CD4-positive, alpha-beta T cell treated with Interleukin-21 for 1 hour (primary cell): ENCODE measurements at places on chromosomes 5 and 9.
A peak's percentile ranks its signal among the peaks of the same experiment; 100 is the strongest.

- DNase-seq: no peak
Observed at GRCh38 chr9:106334081-106334480, 528.9 kb upstream of the ZNF462 start.

DNA sequence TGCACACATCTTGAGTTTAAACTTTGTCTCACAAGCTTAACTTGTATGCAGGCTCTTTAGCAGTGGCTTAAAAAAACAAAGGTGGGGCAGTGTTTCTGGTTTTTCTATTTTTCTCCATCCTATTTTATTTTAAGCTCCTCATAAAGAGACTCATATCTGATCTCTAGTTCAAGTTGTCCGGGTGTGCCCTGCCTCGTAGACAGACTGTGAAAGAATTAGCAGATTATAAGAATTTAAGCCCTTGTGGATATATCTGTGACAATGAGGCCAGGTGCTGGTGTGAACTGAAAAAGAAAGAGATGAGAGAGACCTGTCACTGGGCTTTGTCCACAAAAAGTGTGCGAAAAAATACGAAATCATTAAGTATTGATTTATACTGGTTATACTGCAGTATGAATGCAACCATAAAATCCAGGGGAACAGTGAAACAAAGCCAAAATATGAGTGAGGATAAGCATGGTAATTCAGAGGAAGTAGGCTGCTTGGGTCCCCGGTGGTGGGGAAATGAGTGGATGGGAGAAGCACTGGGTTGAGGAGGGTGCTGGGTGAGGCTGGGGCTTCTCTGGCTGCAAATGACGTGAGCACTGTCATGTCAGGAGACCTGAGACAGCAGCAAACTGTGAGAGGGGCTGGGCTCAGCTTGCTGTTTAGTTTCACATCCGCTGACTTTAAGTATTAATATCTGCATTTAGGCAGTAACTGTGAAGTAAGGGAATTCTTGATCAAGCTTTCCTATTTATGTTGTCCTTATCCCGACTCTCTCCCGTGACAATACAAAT is 179.7 kb upstream of the ANKRD55 start:
- DNase-seq: peak; percentile 28

DNA sequence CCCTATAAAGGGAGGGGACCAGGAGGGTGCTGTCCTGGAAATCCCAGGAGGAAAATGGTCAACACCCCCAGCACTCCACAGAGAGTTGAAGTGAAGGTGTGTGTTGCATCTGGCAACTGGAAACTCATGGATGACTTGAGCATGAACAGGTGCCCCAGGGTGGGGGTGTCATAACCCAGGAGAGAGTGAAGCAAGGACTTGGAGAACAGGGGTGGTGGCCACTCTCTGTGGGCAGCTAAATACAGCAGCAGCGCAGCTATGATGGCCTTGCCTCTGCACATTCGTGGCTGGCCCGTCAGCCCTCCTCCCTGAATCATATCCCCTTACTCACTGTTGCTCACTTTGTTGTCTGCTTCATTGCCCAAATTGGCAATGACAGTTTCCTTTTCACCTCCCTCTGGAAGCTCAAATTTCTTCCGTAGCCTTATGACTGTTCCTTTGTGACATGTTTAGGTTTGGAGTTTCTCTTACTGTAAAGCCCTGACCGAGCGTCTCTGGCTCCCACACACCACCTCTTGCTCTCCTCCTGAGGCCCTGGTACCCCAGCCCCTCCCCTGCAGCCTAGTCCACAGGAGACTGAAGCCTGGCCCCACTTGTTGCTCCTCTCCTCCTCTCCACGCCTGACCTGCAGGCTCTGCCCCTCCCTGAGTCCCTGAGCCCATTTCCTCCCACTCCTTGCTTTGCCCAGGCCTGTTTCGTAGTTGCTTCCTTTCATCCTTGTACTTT is 185.8 kb downstream of the CD180 start:
- DNase-seq: no peak

DNA sequence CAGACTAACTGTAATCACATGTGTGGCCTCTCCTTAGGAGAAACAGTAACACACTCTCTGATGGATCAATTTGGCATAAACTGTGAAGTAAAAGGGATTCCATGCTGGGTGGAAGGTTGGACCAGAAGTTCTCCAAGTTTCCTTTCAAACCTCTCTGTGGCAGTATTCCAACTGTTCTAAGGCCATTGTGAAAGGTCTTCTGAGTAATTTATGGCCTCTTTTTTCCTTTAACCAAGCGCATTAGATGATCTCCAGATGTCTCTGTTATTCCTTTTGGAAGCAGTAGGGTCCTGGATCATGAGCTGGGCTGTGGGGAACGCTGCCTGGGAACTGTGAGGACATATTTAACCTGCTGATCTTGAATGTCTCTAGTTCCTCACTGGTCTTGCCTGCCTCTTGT is 80.6 kb upstream of the IL6ST start:
- DNase-seq: no peak

- no peak for DNase-seq
Observed at GRCh38 chr5:84411832-84412605, 27.3 kb upstream of the EDIL3 start.

- DNase-seq: no peak
Observed at GRCh38 chr5:83512061-83512745, 40.7 kb downstream of the VCAN start.

GRCh38 chr5:43099640-43100039 is 21.1 kb upstream of the ZNF131 start:
- DNase-seq: no peak

DNA sequence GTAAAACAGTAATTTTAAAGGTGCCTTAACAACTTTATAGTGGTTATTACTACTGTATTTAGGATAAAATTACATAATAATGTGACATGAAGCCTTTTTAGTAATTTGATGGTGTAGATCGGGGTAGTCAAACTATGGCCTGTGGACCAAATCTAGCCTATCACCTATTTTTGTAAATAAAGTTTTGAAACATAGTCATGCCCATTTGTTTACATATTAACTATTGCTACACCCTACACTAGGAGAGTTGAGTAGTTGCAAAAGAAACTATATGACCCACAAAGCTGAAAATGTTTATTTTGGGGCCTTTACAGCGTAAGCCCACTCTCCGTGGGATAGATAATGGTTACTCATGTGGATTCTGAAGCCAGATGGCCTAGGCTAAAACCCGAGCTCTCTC is 6.2 kb downstream of the CEP78 start:
- DNase-seq: no peak

DNA sequence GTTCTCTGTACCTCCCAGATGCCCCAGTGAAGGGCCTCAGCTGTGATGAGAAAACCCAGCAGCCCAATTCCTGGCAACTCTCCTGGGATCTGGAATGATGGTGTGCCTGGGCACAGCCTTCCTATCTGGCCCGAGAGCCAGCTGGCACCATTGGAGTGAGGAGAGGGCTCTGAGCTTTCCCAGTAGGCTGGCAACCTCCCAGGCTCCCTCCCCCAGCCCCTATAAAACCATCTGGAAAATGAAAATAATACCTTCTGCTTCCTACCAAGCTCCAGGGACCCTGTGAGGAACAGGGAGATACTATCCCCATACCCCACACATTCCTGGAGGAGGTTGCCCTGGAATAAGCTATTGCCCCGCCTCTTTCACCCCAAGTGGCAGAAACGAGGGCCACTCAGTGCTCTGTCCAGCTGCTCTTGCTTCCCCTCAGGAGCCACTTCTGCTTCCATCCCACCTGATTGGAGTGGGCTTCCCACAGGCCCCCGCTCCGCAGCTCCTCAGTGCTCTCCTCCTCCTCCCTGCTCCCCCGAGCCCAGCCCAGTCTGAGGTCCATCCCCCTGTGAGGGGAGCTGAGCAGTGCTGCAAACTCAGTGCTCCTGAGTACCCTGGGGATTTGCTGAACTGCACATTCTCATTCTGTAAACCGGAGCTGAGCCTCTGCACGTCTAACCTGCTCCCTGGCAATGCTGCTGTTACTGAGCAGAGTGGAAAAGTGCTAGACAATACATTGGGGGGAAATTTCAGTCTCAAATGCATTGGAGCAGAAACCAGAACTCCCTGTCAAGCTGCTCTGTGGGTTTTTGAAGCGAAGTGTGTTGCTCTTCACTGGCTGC is 74.7 kb downstream of the THBS4 start:
- DNase-seq: no peak

DNA sequence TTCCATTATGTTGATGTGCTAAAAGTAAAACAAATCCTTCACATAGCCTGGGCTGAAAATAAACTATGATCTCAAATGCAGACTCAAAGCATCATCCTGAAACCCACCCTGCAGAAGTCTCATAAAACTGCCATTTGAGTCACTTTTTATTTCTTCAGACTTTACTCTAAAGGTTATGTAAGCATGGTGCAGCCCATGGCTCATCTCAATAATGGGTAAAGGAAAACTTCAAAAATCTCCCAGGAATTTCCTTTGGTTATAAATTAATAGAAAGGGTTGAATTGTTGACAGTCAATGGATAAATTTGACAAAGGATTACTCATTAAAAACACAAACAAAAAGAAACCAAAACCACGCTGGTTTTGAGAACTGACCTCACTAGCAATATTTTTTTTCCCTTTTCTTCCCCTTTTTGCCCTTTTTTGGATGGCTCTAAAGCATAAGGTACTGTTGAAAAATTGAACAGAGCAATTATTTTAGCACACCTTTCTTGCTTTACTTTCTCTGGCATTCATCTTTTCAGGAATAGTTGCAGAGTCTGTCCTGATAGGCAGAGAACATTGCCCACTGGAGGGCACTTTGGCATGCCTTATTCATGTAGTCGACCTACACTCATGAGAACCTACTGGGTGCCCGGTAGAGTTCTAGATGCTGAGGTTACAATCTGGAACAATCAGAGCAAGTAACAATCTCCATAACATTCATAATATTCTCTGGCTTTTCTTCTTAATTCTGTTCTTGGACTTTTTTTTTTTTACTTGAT is 191.4 kb downstream of the TMEM167A start:
- DNase-seq: no peak

DNA sequence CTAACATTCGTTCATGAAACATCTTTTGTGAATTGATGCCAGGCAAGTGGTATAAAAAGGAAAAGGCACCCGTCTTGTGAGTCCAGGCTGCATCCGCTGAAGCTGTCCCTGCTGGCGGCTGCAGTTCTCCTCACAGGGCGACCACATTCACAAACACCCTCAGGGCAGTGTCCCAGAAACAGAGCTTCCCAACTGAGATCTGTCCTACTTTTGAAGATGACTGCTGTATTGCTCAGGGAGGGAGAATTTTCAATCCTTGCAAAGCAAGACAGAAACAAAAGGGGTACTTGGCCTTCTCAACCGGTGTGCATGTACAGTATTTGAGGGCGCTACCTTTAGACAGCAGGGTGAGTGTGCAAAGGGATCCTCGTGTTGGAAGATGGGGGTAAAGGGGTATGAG is 316.1 kb downstream of the GADD45G start:
- DNase-seq: no peak

DNA sequence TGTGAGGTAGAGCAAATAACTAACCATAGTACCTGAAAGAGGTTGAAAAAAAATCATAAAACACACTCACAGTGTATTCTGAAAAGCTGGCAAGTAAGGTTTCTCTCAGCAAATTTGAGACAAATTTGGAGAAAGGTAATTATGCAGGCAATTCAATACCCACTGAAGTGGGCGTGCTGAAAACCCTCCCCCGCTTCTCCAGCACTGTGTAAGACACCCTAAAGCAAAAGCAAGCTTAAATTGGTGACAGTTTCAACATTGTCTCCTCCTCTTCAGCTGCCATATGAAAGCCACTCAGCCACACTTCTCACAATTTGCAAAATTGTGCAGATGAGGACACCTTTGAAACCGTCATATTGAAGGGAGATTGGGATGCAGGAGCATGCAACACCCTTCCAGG is 322.3 kb upstream of the CDH6 start:
- no peak for DNase-seq

GRCh38 chr5:83118471-83118870 is 41.1 kb downstream of the XRCC4 start:
- DNase-seq: no peak

- DNase-seq: no peak
Observed at GRCh38 chr5:6402939-6403338, 24.6 kb upstream of the MED10 start.

GRCh38 chr9:70789086-70789485 is 332.3 kb downstream of the TRPM3 start:
- no peak for DNase-seq

GRCh38 chr9:18421391-18421790 is 52.6 kb upstream of the ADAMTSL1 start:
- DNase-seq: no peak

GRCh38 chr5:150778517-150779396 is at the start of gene SMIM3:
SMIM3 (plus strand) TSS chr5:150778757; CDS start chr5:150795441, 16,684 bp downstream.
- peak; percentile 73 for DNase-seq

GRCh38 chr5:172002840-172003512 is 3.5 kb downstream of the FBXW11 start:
- DNase-seq: no peak

GRCh38 chr9:112761912-112762655 is 11.5 kb downstream of the SNX30 start:
- DNase-seq: no peak

DNA sequence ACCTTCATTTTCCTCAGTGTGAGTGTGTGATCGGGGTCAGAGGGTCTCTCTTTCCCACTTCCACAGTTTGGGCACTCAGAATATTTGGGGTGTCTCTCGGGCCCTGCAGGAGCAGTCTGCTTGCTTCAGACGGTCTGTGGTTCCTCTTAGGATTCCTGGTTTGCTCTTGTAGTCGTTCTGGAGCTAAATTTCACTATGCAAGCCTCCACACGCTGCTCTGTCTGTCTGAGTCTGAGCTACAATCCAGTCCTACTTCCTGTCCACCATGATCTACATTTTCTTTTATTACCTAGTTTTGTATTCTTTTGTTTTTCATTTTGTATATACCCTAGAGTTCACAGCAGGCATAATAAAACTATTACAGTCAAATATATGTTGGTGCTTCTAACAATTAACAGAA is 1967.3 kb upstream of the NUDT12 start:
- DNase-seq: no peak

DNA sequence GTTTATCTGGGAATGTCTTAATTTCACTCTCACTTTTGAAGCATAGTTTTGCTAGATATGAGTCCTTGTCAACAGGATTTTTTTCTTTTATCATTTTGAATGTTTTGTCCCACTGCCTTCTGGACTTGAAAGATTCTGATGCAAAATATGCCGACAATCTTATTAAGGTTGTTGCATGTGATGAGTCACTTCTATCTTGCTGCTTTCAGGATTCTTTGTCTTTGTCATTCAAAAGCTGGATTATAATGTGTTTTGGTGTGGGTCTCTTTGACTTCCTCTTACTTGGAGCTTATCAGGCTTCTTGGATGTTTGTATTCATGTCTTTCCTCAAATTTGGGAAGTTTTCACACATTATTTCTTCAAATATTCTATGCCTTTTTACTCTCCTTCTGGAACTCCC is 33.8 kb downstream of the PLEKHG4B start:
- no peak for DNase-seq

GRCh38 chr9:124333203-124333579 is 75.4 kb downstream of the NEK6 start:
- DNase-seq: no peak

GRCh38 chr9:109466623-109467590 is 31.2 kb downstream of the PTPN3 start:
- DNase-seq: no peak

DNA sequence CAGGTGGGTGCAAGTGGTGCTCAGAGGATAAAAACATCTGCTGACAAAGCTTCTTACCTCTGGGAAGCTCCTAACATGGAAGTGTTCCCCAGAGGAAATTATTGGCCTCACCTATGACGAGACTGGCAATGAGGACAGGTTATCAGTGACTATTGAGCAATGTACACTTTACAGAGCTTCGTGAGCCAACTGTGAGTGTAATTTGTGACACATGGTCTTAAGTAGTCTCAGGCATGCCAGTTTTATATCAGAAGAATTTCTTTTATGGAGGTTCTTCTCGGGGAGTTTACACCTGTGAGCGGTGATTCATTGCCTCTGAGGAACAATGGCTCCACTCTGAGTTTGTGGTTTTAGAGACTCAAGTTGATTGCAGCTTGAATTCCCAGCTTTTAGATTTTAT is 11.3 kb downstream of the ANKDD1B start:
- DNase-seq: no peak
